Esophagus squamous epithelium (tissue), 5 donors: ENCODE measurements at places on chromosomes 7 and 10.

DNA sequence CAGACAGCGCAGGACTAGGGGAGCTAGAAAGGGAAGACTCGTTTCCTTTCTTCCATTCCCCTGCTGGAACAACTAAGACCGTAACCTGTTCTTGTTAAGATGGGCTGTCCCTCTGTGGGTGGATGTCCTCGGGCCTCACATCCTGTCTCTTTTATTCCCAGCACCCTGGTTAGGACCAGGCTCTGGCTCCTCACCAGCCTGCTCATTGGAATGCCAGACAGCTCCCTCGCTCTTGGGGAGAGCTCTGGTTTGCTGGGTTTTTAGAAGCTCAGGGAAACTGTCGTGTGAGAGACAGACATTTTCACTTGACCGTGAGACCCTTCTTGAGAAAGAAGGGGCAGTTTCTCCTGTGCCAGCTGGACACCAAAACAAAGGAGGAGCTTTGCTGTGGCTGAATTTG is 58.1 kb upstream of the HABP2 start:
- DNase-seq: no peak

GRCh38 chr10:110919971-110920881 is 822 bp downstream of the SHOC2 start:
- DNase-seq: no peak

DNA sequence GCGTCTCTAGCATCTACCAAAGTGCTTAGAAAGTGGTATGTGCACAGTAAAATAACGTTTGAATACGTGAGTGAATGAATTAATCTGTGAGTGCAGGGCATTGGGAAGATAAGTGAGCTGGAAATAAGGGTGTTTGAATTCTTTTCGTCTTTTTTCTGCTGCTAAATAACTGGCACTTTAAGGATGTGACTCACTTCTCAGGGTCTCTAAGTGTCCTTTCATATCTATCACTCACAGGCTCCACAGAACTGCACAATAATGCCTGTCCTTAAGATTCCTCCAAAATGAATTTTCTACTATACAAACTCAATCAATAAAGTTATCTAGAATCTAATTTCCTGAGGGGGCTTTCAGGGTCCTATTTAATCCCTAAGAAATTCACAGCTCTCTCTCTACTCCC is 3.2 kb upstream of the DGKB start:
- no peak for DNase-seq

DNA sequence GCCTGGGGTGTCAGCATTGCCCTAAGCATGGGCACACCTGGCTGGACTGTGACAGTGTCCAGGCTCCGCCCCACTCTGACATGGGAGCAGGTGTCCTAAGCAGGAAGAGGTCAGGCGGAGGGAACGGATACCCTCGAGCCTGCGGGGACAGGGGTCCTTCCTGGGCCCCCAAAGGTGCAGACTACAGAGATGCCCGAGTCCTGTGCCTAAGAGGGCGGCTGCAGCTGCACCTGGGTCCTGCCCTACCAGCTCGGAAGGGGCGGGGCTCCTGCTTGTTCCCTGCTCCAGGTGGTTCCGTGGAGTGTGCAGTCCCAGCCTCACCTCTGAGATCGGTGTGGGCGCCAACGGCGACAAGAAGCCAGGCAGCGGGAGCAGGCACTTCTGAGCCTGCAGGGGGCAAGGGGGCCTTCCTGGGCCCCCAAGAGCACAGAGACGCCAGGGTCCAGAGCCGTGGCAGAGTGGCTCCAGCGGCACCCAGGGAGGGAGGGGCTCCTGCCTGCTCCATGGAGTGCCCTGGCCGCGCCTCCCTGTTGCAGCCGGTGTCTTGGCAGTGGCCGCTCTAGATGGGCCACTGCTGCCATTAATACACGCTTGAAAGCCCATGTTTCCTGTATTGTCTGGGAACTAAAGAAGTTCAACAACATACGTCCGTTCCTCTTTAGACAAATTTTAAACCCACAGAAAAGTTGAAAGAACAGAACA is 64.5 kb upstream of the CACNA2D1 start:
- no peak for DNase-seq

GRCh38 chr7:70189776-70190175 is 591.5 kb downstream of the AUTS2 start:
- no peak for DNase-seq

- DNase-seq: no peak
Measured at GRCh38 chr10:46106410-46107255, 60.6 kb upstream of the MSMB start.

DNA sequence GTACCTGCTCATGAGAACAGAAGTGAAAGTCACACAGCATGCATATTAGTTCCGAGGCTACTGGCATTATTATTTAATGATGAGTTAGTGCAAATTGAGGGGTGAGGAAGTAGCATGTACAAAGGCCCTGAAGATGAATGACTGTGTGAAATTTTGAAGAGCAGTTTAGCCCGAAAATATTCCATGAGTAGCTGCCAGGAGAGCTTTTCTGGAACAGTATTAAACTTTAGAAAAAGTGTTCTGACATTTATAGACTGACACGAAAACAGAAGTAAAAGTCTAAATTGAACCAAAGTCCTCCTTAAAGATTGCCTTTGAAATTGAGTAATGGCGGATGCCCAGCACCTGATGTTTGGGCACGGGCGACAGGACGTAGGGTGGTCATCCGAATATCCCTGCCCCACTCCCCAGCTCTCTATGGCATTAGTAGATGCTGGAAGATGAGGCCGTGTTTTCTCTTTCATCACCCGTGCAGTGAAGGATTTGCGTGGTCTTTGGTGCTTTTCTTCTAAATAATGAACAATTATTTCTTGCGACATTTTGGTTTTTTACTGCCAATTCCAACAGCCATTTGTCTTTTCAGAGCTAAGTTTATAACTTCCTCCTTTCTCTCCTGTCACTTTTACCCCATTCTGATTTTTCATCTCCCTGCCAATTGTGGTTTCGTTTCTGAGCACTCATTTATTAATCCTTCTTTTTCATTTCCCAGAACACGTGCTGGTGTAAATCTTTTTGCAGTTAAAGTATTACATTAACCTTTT is 192.6 kb downstream of the MGMT start:
- DNase-seq: no peak

DNA sequence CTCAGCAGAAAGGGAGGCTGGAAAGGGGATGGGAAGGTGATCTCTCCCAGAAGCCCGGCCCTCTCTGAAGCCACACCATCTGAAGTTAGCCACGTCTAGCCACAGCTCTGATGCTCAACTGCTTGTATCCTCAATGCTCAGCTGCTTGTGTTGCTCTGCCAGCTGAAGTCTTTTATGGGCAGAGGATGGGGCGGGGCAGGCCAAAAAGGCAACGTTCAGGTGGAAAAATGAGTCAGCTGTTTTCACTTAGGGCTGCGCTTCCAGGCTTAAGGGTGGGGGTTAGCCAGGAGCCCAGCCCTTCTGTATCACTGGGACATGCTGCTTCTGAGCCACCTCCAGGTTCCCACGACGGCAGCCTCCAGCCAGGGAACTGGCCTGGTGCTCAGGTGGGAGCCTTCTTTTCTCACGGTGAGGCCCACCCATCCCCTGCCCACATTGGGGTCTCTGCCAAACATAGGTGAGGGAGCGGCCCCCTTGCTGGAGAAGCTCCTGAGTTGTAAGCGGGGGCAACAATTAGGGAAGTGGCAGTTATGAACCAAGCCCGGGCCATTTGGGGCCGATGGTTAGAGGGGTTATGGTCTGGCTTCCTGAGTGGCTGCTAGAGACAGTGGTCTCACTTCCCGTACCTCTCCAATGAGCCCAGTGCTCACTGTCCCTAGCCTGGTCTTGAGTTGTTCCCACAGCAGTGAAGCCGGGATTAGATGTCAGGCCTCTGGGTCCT is 44.9 kb upstream of the CNPY1 start:
- no peak for DNase-seq

DNA sequence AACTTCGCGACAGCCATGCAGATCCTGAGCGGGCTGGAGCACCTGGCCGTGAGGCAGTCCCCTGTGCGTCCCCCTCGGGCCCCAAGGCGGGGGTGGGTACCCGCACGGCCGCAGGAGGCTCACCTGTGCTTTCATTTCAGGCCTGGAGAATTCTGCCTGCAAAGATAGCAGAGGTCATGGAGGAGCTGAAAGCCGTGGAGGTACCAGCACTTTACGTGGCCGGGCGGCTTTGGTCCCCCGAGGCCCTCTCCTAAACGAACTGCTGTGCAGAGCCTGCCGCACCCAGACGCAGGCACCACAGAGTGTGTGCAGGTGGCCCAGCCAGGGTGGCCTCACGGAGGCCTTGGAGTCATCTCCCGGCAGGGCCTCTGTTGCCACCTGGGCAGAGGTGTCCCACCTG is 11.1 kb upstream of the UTF1 start:
- no peak for DNase-seq
